Stomach (tissue), 19 donors: ENCODE measurements at places on chromosomes 2 and 18. TPM values are rescaled to one million over a fixed set of nuclear protein-coding genes. Genes with fewer than 3 reads are reported as not detected.

DNA sequence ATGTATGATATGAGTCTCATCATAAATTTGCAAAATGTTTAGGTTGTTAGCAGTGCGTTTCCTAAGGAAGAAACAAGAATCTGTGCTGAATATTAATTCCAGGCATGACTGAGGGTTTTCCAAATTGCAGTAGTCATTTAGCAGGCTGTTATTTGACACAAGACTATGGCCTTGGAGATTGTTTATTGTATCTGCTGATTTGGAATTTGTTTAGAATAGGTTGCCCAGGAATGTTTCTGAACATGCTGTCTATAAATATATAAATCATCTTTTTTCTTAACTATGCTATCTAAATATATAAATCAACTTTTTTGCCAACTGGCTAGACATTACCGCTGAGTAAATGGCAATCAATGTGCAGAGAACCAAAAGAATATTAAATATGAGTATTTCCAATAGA lies 90.9 kb downstream of the DOK6 start:
- no peak overlapping the region for H3K27ac ChIP-seq
- DNase-seq = no peak
- H3K36me3 ChIP-seq = no peaks in the 10 kb centered on the region
- H3K4me1 ChIP-seq = no peaks in the 10 kb centered on the region
- no peak overlapping the region for H3K4me3 ChIP-seq

Gene RFTN2
- 0.65 TPM for polyA plus RNA-seq

Gene AMER3
- 0.37 TPM for polyA plus RNA-seq

Gene TFCP2L1
- polyA plus RNA-seq = 10.4 TPM

Gene ARHGAP28
- polyA plus RNA-seq = 2.7 TPM
